ENCODE measurements at places on chromosomes 1 and 21.

DNA sequence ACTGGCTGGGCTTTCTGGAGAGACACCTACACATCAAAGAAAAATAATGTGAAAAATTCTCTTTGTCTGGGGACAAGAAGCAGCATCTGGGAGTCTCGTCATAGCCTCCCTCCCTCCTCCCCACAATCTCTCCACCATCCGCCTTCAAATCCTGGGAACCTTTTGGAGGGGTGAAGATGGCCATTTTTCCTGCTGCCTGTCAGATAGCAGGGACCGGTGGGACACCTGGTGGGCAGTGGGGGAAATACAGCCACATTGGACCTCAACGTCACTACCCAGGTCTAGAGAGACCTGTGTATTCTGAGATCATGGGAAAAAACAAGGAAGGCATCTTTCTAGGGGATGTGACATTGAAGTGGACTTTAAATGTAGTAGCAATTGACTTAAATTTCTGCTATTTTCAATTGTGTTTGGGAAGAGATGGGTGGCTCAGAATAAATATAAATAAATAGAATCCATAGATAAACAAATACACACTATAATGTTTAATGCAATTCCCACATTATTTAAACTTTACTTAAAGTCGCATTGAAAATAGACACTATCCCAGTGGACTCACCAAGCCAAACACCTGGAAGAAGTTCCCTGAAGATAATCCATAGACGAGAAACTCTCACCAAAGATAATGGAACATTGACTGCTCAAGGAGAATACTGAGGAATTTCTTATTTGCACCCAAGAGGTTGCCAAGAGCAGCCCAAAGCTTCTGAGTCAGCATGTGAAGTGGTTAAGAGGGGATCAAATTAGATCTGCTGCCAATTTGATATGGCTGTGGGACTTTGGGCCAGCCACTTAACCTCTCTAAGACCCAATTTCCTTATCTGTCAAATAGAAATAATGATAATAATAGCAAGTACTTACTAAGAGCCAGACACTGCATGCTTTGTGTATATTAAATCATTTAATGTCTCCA lies 147.6 kb upstream of the CAMK1G start:
- DNase-seq, result no peak

DNA sequence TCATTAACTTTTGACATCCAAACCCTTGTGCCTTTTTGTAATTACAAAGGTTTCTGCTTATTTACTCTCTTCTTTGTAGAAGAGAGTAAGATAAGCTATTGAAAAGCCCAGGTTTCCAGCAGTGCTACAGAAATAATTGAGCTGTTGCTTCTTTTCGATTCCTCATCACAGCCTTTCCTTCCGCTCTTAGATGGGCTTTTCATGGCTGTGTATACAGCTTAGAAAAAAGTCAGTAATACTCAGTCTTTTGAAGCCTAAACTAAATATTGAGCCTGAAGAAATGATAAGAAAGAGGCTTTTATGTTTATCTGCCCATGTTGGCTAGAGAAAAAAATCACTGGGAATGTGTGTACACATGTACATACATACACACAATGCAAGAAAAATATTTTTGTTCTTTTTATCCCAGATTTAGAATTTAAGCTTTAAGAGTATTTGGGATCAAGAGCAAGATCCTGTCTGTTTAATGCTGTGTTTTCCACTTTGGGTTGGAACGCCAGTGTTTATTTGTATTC lies 172.4 kb downstream of the VPS13D start:
- no peak for DNase-seq

GRCh38 chr1:60935599-60936110 lies 146.7 kb upstream of the NFIA start:
- DNase-seq, result no peak

GRCh38 chr21:26794597-26795411 lies 50.4 kb downstream of the ADAMTS1 start:
- DNase-seq, result no peak

DNA sequence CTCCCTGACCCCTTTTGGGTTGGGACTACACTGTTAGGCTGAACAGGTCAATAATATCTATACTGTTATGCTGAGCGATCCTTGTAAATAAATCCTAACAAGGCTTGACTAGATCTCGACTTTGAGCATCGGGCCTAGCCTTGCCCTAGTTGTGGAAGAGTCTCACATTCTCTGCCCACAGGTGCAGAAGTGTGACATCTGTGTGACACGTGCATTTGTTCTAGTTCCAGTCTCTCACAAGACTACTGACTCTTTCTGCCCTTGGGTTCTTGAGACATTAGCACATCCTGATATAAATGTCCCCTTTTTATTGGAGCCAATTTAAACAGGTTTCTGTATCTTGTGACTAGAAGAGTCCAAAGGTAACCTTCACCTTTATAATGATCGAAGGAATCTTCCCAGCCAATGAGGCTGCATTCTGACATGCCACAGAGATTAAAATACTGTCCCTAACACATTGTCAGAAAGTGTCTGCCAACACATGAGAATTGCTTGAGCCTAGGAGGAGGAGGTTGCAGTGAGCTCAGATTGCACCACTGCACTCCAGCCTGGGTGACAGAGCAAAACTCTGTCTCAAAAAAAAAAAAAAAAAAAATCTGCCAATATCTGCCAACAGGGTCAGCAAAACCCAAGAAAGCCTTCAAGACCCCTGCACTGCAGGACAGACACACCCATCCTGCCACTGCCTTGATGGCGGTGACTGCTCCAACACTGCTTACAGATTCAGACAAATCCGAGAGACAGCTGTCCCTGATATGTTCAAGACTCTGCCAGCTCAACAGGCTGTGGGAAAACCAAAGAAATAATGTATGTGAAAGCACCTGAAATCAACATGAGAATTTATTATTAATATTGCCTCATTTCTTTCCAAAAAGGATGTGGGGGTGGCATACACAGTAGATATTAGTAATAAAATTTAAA lies 56.5 kb upstream of the PSEN2 start:
- no peak for DNase-seq

DNA sequence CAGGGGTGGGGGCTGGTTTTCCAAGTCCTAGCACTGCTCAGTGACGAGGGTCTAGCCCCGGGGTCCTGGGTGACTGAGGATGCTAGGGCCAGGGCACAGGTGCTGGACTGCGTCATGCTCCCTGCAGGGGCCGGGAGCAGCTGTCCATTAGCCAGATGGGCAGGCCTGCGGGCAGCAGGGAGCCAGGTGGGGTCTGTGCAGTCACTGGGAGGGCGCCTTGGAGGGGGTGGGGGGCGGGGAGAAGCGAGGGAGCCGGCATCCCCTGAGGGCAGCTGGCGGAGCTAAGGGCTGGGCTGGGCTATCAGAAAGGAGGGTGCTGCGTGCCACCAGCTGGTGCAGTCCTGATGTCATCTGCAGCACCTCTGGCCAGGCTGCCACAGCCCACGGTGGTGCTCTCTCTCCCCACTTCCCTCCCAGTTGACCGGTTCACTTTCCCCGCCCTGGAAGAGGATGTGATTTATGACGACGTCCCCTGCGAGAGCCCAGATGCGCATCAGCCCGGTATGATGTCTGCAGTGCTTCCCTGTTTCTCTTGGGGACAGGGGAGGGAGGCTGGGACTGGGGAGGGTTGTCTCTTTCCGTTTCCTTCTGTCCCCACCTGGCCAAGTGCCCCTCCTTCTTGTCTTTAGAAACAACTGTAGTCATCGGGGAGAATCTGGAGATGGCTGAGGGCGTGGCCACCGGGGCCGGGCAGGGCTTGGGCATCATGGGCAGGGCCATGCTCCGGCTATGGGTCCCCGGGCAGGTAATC lies 63.8 kb downstream of the ARHGEF10L start:
- DNase-seq, result no peak

DNA sequence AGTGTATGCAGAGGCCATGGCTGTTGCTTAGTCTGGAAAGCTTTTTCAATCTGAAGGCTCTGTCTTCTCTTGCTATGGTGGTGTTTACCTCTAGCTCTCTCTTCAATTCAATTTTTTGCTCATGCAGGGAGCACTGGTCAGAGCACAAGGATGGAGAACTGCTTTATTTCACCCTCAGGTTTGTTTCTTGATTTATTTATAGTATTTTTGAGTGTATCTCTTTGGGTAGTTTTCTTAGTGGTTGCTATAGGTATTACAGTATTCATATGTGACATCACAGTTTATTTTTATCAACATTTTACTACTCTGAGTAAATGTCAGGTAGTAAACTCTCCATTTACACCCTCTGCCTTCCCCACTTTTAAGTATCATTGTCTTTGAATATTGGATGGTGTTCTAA lies 147.9 kb downstream of the RASAL2 start:
- DNase-seq, result no peak

DNA sequence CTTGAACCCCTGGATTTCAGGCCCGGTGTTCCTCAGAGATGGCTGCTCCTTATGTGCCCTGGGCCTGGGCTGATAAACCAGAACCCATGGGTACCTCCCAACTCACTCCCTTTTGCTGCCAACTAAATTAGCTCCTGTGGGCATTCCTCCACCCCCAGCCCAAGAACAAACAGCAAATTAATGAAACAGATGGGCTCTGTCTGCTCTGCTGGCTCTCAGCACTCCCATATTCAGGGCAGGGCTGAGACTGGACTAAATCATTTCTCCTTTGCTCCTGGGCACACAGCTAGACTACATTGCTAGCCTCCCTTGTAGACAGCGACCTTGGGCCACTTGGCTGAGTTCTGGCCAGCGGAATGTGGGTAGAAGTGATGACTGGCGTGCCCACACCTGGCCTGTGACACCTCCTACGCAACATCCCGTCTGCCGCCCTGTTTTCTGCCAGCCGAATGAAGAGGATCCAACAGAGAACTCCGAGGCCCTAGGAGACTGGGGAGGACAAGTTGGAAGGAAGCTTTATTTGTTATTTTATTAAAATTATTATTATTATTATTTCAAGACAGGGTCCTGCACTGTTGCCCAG lies 101.9 kb upstream of the DISP3 start:
- DNase-seq, result no peak
